ENCODE measurements at places on chromosomes 1 and 21.

DNA sequence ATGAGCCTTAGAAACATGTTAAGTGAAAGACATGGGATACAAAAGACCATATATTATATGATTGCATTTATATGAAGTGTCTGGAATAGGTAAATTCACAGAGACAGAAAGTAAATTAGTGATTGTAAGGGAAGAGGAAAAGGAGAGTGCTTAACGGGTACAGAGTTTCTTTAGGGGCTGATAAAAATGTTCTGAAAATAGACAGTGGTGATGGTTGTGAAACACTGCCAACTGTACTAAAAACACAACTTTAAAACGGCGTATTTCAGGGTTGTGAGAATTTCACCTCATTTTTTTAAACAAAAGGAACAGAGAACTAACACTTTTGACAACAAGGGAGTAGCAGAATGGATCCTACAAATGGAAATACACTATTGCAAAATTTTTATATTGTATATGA, 13.4 kb downstream of the COP1 start:
- no peak for ATAC-seq

- no peak for ATAC-seq
Observed at GRCh38 chr1:197798492-197798891, 23.2 kb upstream of the DENND1B start.

DNA sequence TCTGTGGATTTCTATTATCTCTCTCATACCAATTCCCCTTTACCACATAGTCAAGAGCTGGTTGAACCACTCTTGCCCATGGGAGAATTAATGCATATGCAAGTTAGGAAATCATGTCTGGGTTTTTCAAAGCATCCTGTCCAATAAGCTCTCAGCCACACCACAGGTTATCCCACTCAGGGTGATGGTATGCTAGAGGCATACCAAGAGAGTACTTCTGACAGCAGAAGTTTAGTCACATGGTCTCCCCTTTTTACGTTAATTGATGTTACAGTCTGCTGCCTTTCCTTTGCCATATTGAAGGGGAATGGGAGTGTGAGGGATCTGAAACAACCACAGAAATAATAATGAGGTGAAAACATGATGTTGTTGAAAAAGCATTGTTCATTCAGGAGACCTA, 135.8 kb upstream of the PBX1 start:
- no peak for ATAC-seq

DNA sequence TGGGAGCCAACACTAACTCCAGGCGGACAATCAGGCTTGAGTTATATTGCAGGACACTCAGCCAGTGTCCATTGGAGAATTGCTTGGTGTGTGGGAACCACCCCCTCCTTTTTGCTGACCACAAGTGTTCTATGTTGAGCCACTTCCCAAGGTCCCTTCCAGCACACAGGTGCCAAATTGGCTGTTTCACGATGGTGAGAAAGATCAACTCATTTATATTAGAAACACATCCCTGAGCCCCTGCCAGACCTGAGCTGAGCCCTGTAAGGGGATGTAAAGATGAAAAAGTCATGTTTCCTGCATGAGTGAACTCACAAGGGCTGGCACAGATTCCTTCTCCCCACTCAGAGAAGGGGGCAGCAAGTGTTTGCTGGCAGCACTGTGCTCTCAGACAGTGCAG, 96.5 kb downstream of the KCNN3 start:
- ATAC-seq = no peak

DNA sequence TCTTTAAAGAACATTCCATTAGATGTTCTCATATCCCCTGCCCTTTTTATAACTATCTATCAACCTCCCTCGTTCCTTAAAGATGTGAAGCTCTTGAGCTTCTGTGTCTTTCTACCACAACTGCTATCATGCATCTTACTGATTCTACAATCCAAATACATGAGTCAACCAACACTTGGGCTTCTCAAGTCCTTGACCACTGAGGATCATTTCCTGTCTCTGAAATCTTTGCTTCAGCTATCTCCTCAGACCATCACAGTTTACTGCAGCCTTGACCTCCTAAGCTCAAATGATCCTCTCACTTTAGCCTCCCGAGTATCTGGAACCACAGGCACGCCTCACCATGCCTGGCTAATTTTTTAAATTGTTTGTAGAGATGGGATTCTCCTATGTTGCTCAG, 75.2 kb downstream of the FMO4 start:
- ATAC-seq = no peak
